ENCODE measurements at places on chromosomes 11 and 22. TPM values are rescaled to one million over a fixed set of nuclear protein-coding genes. Genes with fewer than 3 reads are reported as not detected.

The TMEM225 gene
- not detected for total RNA-seq

GRCh38 chr11:2787816-2788167, 88.0 kb upstream of the KCNQ1OT1 start:
- no peak overlapping the region for H3K27ac ChIP-seq
- no peak overlapping the region for H3K4me3 ChIP-seq
- no peaks in the 10 kb centered on the region for H3K36me3 ChIP-seq
- H3K4me1 ChIP-seq: peaks cover 10% of the 10 kb centered on the region

DNA sequence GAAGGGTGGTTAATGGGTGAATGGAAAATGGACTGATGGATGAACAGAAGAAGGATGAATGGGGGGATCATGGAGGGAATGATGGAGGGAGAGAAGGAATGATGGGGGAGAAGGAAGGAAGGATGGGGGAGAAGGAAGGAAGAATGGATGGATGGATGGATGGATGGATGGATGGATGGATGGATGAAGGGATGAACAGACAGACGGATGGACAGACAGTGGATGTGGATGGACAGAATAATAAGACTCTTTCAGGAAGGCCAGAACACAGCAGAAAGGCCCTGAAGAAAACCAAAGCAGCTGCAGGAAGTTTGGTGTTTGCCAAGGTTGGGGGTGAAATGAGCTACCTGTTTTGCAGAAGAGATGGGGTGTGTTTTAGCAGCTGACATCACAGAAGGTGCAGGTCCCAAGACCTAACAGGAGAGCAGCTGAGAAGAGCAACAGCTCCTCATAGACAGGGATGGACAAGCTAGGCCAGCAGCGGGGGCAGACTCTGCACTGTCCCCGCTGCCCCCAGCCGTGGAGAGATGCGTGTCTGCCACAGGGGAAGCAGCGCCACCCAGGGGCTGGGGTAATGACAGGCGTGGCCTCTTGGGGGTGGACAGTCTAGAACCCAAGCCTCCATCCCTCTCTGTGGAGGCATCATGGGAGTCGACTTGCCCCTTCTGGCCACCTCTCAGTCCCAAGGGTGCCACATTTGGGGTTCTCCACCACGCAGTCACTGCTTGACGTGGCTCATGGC, 17.9 kb downstream of the C1QTNF6 start:
- H3K27me3 ChIP-seq: no peaks in the 10 kb centered on the region
- H3K36me3 ChIP-seq: no peaks in the 10 kb centered on the region
- DNase-seq: peak; percentile 20

GRCh38 chr11:73229321-73229895, 11.3 kb downstream of the P2RY2 start:
- H3K36me3 ChIP-seq: no peaks in the 10 kb centered on the region
- no peak for DNase-seq
- H3K4me3 ChIP-seq: no peak overlapping the region
- no peak overlapping the region for H3K27ac ChIP-seq
- H3K4me1 ChIP-seq: peaks cover 12% of the 10 kb centered on the region

GRCh38 chr11:72008728-72009127, 10.0 kb downstream of the IL18BP start:
- no peak for DNase-seq
- no peaks in the 10 kb centered on the region for H3K27me3 ChIP-seq
- H3K36me3 ChIP-seq: peaks cover 100% of the 10 kb centered on the region
- no peak overlapping the region for H3K27ac ChIP-seq
- H3K4me1 ChIP-seq: peaks cover 16% of the 10 kb centered on the region

Measured in lower lobe of right lung (tissue), 2 donors.